Erythroblast (primary cell): ENCODE measurements at places on chromosomes 13 and 19.

GRCh38 chr13:110712081-110712848 lies 1.2 kb upstream of the ING1 start:
- peak; percentile 91 for DNase-seq

GRCh38 chr19:7823686-7824301 lies 6.2 kb upstream of the EVI5L start:
- DNase-seq = no peak

GRCh38 chr13:75830842-75831241 lies 194.7 kb downstream of the LMO7 start:
- no peak for DNase-seq

DNA sequence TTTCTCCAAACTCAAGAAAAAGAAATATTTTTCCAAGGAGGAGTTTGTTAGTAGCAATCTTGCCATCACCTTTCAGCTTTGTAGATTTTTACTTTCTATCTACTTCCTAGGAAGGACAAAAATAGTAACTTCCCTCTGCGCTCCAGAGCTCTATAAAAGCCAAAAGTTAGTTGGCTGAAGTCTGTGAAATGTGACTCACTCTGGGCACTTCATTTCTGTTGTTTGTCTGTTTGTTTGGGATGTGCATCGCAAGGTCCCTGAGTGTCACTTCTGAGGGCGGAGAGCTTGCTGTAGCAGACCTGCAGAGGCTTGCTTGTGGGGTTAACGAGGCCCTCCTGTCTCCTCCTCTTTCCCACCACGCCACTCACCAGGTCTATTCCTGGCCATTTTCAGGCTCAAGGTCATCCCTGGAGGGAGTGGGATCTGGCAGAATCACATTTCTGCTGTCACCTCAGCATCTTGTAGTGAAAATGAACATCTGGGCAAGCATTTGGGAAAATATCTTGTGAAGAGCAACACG lies 307.6 kb downstream of the GPC6 start:
- no peak for DNase-seq

- peak; percentile 70 for DNase-seq
These were observed 9.3 kb upstream of the RANBP3 start for GRCh38 chr19:5987077-5987818.

GRCh38 chr19:11781295-11782057 lies 14.7 kb downstream of the ZNF441 start:
- DNase-seq = peak; percentile 57
